ENCODE measurements at places on chromosomes 7 and 10.
A peak's percentile ranks its signal among the peaks of the same experiment; 100 is the strongest.

- DNase-seq: no peak
These were observed 5.3 kb upstream of the KLRG2 start for GRCh38 chr7:139488810-139489209.

DNA sequence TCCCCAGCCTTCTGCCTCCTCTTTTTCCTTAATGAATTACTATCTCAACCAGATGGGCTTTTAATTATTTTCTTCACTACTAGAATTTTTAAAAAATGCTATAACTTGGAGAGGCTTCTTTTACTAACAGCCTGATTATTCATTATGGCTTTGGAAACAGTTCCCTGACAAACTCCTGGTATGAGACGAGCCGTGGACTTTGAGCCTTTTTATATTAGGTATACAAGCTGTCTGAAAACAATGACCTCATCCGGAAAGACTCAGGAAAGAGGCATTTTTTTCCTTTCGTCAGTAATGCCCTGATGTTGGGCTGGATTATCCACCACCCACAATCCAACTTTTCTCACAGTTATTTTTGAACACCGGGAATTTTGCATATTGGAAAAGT lies 26.7 kb upstream of the ABLIM1 start:
- no peak for DNase-seq

GRCh38 chr7:155857141-155857540 lies 44.9 kb upstream of the SHH start:
- no peak for DNase-seq

- no peak for DNase-seq
These were observed 508 bp upstream of the TECPR1 start for GRCh38 chr7:98252425-98253054.

- no peak for DNase-seq
These were observed 221.1 kb downstream of the SEMA3E start for GRCh38 chr7:83427884-83428283.

- no peak for DNase-seq
These were observed 820.6 kb downstream of the CCSER2 start for GRCh38 chr10:85148693-85149640.

DNA sequence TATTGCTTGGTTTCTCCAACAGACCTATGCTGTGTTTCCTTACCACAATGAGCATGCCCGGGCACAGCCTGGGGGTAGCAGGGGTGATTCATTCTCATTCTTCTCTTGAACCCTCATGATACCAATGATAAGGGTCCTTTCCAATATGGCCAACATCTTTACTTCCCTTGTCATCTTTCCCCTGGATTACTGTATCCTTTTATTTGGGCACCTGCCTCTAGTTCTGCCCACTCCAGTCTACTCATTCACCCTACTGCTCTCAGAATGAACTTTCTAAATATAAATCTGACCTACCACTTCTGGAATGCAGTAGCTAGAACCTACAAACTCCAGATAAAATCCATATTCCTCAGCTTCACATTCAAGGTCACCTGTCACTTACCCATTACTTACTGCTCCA lies 26.4 kb upstream of the ITPRID1 start:
- DNase-seq: no peak

GRCh38 chr10:101062232-101063049 lies 652 bp downstream of the KAZALD1 start:
- no peak for DNase-seq

- no peak for DNase-seq
These were observed 98.4 kb upstream of the PTPRZ1 start for GRCh38 chr7:121774563-121774962.

DNA sequence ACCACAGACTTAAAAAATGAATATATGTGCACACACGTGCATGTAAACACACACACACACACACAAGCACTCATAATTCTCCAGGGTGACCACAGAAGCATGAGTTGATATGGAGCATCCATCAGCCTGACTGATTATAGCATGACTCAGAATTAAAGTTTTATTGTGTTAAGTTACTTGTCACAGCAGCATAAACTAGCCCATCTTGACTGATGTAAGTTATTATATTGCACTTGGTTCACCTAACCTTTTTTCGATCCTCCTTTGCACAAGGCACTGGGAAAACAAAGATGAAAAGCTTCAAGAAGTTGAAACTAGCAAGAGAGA lies 18.8 kb upstream of the SLC35G1 start:
- no peak for DNase-seq

DNA sequence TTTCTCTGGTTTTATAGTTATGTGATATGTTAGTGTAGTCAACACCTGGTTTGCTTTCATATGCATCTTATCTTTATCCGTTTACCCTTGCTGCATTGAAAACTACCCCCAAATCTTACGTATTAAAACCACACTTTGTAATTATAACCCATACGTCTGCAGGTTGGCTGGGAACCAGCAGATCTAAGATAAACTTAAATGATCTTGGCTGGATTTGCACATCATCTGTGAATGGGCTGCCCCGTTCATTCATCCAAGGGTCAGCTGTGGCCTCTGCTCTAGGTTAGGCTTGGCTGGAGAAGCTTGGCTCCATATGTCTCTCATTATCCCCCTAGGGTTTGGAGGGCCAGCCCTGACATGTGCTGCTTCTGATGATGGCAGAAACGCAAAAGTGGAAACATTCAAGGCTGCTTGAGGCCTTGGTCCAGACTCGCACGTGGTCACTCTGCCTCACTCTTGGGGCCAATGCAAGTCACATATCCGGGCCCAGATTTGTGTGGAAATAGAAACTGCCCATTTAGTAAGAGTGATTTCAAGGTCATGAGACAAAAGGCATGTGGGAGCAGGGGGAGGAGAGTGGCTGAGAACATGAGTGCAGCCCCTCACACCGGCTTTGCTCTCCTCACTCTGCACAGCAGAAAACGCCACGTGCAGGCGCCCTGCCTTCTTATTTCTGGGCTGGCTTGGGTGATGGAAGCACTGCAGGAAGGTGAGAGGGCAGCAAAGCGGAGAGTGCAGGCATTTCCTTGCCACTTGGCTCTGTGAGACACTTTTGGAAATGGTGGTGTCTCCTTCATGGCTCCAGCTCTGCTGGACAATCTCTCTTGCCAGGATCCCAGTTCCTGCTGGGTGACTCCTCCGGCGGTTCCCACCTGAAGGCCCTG lies 553.8 kb downstream of the GLRX3 start:
- no peak for DNase-seq

- no peak for DNase-seq
These were observed 258.3 kb downstream of the GATA3 start for GRCh38 chr10:8312781-8313180.

DNA sequence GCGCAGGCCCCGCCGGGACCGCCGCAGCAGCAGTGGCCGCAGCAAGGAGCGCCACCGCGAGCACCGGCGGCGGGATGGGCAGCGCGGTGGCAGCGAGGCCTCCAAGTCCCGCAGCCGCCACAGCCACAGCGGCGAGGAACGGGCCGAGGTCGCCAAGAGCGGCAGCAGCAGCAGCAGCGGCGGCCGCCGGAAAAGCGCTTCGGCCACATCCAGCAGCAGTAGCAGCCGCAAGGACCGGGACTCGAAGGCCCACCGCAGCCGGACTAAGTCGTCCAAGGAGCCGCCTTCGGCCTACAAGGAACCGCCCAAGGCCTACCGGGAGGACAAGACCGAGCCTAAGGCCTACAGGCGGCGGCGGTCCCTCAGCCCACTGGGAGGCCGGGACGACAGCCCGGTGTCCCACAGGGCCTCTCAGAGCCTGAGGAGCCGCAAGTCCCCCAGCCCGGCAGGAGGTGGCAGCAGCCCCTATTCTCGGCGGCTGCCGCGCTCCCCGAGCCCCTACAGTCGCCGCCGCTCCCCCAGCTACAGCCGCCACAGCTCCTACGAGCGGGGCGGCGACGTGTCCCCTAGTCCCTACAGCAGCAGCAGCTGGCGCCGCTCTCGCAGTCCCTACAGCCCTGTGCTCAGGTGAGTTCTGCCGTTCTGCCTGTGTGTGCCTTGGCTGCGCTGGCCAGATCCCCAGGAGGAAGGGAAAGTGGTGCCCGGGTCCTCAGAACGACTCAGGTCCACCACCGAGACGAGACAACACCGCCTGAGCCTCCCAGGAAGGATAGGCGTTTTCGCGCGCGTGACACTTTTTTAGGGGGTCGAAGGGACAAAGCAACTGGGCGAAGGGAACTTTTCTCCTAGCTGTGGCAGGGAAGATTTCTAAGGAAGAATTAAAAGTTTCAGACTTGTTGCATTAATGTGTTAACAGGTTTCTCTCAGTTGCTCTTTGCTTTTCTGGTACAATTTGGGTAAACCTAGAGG lies 1.5 kb downstream of the CDK13 start:
- DNase-seq: peak; percentile 57

GRCh38 chr10:129089341-129089740 lies 377.7 kb upstream of the MGMT start:
- no peak for DNase-seq

GRCh38 chr7:129169171-129169671 lies 19.2 kb upstream of the SMO start:
- DNase-seq: no peak

- no peak for DNase-seq
These were observed 74.5 kb upstream of the PTPRZ1 start for GRCh38 chr7:121798453-121798840.

DNA sequence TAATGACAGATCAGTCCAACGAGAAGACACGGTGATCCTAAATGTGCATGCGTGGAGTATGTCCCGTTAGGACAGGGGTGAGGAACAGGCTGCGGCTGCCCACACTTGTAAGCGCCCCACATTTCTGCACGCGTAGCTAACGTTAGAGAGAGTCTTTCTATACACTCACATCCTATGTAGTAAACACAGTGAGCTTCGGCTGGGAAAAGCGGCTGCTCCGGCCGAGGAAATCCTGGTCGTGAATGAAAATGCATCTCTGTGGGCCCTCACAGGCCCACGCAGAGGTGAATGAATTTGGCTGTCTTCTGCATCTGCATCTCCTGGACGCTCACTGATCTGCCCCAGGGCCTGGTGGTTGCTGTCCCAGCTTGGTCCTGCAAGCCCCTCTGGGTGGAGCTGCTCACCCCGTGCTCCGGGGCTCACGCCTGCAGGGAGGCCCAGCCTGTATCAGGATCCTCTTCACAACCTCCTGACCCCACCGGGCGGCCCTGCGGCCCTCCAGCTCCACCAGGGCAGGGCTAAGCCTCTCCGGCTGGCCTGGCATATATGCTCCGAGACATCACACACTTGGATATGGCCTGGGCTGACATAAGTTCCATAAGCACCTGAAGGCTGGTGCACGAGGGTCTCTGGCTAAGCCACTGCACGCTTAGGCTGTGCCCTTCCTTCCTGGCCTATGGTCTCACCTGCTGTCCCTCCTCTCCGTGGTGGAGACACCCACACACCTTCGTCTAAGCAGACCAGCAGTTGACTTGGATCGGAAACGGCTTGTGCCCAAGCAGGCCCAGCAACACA lies 117.9 kb upstream of the DIP2C start:
- no peak for DNase-seq

GRCh38 chr7:89771003-89771636 lies 383.1 kb upstream of the STEAP1 start:
- no peak for DNase-seq

GRCh38 chr10:129882291-129883010 lies 81.6 kb downstream of the EBF3 start:
- no peak for DNase-seq

DNA sequence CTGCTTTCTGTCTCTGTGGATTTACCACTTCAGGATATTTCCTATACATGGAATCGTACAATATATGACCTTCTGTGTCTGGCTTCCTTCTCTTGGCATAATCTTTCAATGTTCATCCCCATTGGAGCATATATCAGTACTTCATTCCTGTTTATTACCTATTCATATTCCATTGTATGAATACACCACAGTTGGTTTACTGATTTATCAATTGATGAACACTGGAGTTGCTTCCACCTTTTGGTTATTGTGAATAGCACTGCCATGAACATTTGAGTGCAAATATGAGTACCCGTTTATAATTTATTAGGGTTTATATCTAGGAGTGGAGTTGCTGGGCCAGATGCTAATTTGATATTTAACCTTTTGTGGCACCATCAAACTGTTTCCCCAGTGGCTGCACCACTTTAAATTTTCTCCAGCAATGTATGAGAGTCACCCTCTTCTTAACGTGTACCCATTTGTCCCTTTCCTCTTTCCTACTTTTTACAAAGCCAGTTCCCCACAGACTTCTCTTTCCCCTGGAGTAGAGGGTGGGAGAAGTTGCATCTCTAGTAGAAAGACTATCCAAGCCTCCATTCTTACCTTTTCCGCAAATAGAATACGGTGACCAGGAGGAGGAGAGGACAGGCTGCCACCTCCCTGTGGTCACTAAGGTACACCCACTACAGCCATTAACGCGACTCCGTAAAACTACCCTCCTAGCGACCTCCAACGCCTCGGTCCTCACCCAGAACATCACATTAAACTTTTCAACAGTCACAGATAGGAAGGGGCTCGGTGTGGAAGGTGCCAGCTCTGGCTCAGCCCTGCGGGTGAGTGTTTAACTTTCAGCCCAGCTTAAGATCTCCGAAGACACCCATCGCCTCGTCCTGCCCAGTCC lies 25.6 kb downstream of the SCD start:
- DNase-seq: no peak

DNA sequence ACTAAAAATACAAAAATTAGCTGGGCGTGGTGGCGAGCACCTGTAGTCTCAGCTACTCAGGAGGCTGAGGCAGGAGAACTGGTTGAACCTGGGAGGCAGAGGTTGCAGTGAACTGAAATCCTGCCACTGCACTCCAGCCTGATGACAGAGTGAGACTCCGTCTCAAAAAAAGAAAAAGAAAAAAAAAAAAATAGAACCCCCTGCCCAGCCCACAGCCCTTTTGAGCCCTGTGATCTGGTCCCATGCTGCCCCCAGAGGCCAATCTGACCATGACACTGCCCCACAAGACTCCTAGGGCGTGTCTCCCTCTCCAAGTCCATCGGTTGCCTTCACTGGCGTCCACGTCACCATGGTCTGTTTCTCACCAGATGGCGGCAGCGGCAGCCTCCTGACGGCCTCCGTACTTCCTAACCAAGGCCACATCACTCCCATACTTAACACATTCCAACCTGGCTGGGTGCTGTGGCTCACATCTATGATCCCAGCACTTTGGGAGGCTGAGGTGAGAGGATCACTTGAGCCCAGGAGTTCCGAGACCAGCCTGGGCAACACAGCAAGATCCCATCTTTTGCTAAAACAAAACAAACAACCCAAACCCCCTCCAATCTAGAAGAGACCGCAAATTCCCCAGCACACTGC lies 18.0 kb downstream of the STX1A start:
- peak; percentile 51 for DNase-seq
